ENCODE measurements at places on chromosomes 6 and 20. TPM values are rescaled to one million over a fixed set of nuclear protein-coding genes. Genes with fewer than 3 reads are reported as not detected.

The SMIM29 gene
- total RNA-seq: 28.9 TPM

The RAET1L gene
- total RNA-seq: 0.47 TPM

The TIAM2 gene
- total RNA-seq: 3.2 TPM

The POU5F1 gene
- total RNA-seq: 2.8 TPM

The KIF25 gene
- total RNA-seq: not detected

The FLRT3 gene
- total RNA-seq: 1.8 TPM

The MCCD1 gene
- not detected for total RNA-seq

The MAD2L1BP gene
- 38.0 TPM for total RNA-seq

The ACTL10 gene
- total RNA-seq: not detected

The KCNK17 gene
- not detected for total RNA-seq

The PRDM13 gene
- 1.3 TPM for total RNA-seq

The STMND1 gene
- not detected for total RNA-seq

The FYN gene
- 4.9 TPM for total RNA-seq

The SUMO4 gene
- not detected for total RNA-seq

The R3HDML gene
- total RNA-seq: 0.35 TPM

The TRIM26 gene
- 26.6 TPM for total RNA-seq

The CFAP61 gene
- total RNA-seq: 0.92 TPM

Data from A549 treated with RU486 at 1 μM for 4 hours (cell line).